ENCODE measurements at places on chromosomes 7 and 10.

- DNase-seq = no peak
These were observed 56.2 kb downstream of the HK1 start for GRCh38 chr10:69334302-69335062.

GRCh38 chr7:130887182-130887956, 153.4 kb upstream of the KLF14 start:
- no peak for DNase-seq

- no peak for DNase-seq
These were observed 462.2 kb downstream of the AUTS2 start for GRCh38 chr7:70060298-70061068.

DNA sequence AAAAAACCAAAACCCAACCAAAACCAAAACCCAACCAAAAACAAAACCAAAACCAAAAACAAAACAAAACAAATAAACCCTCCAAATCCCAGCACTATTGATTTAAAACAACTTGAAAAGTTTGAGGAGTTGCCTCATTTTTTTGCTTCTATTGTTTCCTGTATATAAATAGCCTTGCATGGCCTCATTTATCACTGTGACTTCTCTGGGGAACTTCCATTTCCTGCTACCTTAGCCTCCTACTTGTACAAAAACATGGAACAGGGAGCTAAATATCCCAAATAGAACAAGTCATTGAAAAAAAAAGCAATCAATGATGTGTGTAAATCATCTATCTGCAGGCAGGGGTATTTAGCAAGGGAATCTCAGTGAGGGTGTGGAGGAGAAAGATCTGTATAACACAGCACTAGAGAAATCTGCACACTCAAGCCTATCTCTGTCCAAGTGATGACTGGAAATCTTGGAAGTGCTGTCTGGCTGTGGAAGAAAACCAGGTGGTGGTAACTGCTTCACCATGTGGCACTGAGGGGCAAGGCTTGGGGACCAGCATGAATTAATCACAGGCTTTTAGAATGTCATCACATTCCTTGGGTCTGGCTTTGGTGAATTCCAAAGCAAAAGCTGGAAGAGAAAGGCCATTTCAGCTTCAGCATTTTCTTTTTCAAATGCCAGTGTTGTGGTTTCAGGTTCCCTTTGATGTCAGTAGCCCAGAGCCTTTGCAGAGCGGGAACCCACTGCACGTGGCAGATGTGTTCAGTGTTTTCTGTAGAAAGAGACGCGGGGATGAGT, 349.5 kb upstream of the ZNF32 start:
- no peak for DNase-seq

- no peak for DNase-seq
These were observed 163.6 kb downstream of the KCND2 start for GRCh38 chr7:120436487-120437060.

DNA sequence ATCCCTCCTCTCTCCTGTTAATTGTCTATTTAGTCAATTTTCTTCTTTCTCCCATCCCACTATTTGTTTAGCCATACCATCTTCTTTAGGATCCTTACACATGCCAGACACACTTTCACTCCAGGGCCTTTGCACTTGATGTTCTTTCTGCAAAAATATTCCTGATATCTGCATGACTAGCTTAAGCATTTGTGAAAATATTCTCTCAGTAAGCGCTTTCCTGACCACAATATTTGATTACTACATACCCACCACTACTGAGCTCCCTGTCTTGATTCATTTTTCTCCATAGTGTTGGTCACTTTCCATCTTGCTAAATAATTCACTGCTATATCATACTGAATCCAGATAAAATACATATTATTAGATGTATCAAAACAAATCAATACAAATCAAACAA, 75.1 kb downstream of the SEMA3D start:
- no peak for DNase-seq

All from stimulated activated CD8-positive, alpha-beta memory T cell treated with anti-CD3 and anti-CD28 coated beads, Interleukin-15, amount 100 ng/mL, for 48 hours (primary cell).